ENCODE measurements at places on chromosomes 7 and 10.

GRCh38 chr7:139541600-139542307 is 18.3 kb downstream of the CLEC2L start:
- DNase-seq = no peak

DNA sequence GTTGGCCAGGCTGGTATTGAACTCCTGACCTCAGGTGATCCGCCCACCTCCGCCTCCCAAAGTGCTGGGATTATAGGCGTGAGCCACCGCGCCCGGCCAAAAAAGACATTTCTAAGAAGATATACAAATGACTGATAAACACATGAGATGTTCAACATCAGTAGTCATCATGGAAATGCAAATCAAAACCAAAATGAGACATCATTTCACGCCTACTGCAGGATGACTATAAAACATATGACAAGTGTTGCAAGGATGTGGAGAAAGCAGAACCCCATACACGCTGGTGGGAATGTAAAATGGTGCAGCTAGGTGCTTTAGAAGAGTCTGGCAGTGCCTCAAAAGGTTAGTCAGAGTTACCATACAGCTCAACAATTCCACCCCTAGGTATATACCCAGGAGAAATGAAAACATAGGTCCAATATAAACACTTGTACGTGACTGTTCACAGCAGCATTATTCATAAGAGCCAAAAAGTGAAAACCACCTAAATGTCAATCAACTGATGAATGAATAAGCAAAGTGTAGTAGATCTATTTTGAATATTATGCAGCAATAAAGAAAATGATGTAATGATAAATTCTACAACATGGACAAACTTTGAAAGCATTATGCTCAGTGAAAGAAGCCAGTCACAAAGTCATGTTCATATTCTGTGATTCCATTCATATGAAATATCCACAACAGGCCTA is 24.5 kb downstream of the TMEM209 start:
- no peak for DNase-seq

GRCh38 chr10:11212288-11213085 is 194.8 kb downstream of the CELF2 start:
- no peak for DNase-seq

DNA sequence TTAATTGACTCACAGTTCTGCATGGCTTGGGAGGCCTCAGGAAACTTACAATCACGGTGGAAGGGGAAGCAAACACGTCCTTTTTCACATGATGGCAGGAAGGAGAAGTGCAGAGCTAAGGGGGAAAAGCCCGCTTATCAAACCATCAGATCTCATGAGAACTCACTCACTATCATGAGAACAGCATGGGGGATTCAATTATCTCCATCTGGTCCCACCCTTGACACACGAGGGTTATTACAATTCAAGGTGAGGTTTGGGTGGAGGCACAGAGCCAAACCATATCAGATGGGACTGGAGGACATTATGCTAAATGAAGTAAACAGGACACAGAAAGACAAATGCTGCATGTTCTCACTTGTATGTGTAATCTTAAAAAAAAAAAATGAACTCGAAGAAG is 141.4 kb upstream of the HABP2 start:
- DNase-seq = no peak

DNA sequence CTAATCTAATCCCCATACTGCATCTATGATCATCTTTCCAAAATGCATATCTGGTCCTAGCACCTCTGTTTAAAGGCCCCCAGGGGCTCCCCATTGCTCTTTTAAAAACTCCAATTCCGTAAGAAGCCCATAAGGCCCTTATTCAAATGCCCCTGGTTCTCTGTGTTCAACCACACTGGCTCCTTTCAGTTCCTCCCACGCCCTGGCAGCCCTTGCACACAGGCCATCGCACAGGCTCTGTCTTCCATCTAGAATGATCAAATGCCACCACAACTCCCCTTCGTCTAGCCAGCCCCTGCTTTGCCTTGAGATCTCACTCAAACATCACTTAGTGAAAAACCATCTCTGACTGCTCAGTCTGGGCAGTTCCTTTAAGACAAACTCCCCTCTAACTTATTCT is 112.9 kb upstream of the LYZL2 start:
- DNase-seq = no peak

DNA sequence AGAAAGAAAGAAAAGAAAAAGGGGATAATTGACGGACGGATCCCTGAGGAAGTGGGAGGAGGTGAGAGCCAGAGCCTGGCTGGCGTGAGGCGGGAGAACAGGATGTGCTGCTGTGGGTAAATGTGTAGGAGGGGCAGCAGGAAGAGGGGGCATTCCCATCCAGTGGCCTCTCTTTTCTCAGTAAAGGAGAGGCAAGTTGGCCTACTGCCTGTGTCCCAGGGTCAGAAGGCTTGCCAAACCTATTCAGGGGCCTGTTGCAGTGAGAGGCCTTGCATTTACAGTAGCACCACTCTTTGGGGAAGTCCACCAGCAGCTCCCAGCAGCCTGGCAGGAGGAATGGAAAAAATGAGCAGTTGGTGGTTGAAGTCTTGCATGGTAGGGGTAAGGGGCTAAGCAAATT is 26.6 kb upstream of the ASCC1 start:
- peak; percentile 83 for DNase-seq

GRCh38 chr7:16644636-16645592 is 640 bp downstream of the ANKMY2 start:
- DNase-seq = peak; percentile 71

DNA sequence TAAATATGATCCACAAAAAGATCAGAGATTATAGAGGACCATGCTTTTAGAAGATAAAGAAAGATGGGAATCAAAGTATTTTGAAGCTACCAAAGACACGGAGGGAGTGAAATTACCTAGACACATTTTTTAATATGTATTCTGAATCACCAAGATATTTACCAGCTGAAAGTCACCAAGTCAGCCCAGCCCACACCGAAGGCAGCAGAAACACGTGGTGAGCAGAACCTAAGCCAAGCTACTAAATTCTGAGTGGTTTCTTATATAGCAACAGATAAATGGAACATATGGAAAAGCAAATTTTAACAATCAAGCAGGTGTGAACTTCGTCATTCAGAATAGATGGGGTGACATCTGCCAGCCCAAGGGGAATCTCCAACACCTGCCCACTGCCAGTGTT is 134.7 kb upstream of the AKR1E2 start:
- no peak for DNase-seq

DNA sequence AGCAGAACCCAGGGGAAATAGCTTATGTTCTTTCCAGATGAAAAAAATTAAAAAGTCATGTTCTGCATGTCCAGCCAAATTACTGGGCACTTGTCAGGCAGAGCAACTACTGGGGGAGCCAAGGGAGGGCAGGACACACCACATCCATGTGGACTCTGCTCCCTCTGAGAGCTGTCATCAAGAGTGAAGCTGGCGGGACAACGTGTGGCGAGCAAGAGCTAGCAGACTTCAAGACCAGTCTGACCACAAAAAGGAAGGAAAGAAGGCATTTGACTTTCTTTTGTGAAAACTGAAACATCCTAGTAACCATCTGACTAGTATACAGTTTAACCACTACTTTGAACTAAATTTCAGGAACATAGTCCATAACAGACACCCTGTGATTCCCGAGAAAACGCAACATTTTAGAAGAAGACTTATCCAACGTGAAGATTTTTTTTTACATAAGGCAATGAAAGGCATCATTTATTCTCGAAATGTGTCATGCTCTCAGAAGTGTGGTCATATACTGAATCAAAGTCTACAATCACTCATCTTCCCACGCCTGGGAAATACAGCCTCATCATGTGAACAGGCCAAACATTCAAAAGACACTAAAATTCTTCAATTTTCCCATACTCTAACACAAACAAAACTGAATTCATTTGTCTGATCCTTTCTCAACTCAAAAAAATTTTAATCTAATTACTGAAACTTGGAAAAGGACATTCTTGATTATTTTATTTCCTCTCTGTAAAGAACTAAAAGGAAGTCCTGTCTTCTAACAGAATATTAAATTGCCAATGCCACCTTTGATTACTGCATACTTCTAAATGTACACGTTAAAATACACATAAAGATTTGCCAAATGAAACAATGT is 15.5 kb downstream of the CYTH3 start:
- DNase-seq = no peak

DNA sequence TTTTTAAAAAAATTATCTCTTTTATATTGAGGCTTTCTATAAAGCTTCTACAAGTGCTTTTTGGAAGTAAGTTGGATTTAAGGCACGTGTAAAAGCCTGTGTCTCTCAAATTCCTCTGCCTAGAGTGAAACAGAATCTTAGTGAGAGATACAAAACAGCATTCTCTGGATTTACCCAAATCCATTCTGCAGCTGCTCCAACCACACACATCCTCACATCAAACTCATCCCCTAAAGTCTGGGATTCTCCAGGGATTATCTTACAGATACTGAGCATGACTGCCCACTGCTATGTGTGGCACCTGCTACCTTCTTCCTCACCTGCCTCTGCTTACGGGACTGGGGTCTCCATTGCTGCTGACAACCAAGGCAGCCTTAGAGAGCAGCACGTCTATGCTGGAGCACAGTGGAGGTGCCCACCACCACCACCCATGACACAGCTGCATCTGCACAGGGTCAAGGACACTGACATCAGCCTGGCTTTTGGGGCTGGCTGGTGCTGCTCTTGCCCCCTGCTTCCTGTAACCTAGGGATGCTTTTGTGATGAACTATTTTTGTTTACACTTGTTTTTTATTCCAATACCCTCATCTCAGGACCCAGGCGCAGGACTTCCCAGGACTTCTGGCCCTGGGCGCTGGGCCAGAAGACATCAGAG is 139.2 kb upstream of the NAMPT start:
- DNase-seq = no peak

DNA sequence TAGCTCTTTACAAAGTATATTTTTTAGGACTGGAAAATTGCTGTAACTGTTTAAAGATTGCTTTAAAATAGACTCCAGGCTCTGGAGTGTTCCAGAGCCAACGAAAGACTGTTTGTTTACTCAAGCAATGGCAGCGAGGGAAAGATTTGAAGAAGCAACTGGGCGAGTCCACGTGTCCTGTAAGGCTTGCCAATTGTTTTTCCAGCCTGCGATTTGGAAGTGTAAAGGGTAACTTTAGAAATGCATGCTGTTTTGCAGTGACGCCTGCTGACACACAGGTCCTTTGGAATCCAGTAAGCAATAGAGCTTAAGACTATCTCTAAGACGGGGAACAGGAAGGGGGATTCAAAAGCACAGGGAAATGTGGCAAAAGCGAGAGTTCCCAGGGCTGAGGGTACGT is 55.8 kb downstream of the TACC2 start:
- DNase-seq = no peak

DNA sequence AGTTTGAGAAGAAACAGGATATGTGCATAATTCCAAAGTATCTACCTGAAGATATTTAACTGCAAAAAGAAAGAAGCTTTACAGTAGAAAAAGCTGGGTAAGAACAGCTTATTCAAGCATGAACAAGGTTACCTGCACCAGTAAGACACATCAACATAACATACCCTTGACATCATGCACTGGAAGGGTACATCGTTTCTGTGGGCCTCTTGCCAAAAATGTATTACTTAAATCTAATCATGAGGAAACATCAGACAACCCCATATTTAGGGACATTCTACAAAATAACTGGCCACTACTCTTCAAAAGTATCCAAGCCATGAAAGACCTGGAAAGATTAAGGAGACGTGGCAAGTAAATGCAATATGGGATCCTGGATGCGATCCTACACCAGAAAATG is 18.9 kb downstream of the TPK1 start:
- no peak for DNase-seq

All from adrenal gland (tissue), 19 donors.